ENCODE measurements at places on chromosomes 4 and X.
A peak's percentile ranks its signal among the peaks of the same experiment; 100 is the strongest.

GRCh38 chr4:13918991-13919441, 291.5 kb upstream of the BOD1L1 start:
- no peak for DNase-seq

DNA sequence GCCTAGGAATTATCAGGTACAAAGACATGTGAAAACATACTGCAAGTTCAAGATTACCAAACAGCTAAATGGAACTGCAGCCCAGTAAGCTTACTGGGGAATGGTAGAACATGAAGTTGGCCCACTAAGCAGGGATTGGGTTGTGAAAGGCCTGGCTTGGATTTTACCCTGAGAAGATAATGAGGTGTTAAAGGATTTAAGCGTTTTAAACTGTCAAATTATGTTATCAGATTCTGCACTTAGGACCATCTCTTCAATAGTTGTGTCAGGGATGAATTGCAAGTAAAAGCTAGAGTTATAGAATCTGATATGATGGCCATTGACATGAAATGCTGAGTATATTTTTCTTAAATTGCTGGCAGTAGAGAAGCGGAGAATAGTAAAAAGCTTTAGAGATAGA, 225.7 kb downstream of the GRID2 start:
- DNase-seq, result no peak

DNA sequence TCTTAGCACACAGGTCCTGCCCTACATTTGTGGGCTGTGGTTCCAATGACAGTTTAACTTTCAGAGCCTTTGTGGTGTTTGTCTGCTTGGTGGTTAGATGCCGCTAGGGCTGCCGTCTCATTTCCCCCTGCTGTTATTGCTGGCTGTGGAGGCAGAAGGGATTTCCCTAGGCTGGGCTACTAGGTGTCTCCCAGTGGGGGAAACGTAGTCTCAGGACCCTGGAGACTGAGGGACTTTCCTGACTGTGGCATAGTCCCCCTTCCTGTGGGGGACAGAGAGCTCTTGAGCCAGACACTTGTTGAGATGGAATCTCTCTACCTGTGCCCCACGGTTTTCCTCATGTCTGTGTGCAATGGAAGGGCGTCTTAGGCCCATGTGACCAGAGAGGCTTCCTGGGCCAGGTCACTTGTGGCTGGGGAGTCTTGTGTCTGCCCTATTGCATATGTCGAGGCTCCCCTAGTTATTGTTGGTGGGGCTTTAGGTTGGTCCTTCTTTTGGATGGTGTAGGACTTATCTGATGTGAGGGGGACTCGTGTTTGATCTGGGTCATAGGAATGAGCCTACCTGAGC, 68.2 kb downstream of the ARHGAP10 start:
- DNase-seq, result no peak

- no peak for DNase-seq
Observed at GRCh38 chr4:84451546-84451945, 47.5 kb downstream of the NKX6-1 start.

DNA sequence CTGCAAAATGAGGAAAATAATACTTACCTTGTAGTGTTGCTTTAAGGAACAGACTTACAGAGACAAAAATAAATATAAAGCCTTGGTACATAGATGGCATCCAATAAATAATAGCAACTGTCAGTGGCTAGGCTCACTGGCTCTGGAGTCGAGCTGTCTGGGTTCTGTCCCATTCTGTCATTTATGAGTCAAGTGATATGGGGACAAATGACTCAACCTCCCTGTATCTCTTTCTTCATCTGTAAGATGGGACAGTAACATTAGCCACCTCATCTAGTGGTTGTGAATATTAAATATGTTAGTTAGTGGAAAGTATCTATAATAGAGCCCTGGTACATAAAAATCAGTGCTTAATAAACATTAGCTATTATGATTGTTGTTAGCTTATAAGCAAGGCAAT, 16.7 kb upstream of the GATB start:
- no peak for DNase-seq

DNA sequence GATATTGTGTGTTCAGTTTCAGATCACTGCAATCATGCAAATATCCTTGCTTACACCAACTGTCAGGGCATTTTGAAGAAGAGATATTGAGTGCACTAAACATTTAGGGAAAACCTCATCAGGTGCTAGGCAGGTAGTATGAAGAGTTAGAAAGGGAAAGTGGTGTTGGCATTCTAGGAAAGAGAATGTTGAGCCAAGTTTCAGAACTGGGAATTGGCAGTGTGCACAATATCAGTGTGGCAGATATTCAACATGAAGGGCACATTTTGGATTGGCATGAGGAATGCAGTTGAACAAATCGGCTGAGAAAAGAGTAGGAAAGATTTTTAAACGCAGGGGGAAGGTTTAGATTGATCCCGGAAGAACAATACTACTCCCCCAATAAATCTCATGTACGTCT, 43.4 kb upstream of the SMAD1 start:
- no peak for DNase-seq

- DNase-seq, result peak; percentile 20
Observed at GRCh38 chrX:109632906-109633504, 8.0 kb upstream of the KCNE5 start.

- DNase-seq, result peak; percentile 57
Observed at GRCh38 chr4:70559211-70559830, 32.7 kb upstream of the AMBN start.

- DNase-seq, result no peak
Observed at GRCh38 chrX:19697416-19697815, 182.1 kb upstream of the MAP3K15 start.

DNA sequence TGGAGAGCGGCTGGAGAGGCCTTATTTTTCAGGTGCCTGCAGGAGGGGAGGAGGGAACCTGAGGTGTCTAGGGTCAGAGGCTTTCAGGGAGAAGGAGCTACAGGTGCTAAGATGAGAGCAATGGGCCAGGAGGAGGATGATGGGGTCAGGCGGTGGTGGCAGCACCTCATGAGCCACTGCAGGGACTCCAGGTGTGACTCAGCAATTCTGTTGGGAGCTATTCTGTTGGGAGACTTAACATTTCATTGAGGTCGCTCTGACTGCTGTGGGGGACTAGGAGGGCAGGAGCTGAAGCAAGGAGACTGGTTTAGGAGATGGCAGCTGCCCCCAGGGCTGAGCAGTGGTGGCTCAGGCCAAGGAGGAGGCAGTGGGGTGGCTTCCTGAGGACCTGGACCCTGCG, 65.0 kb downstream of the CLDN34 start:
- no peak for DNase-seq

DNA sequence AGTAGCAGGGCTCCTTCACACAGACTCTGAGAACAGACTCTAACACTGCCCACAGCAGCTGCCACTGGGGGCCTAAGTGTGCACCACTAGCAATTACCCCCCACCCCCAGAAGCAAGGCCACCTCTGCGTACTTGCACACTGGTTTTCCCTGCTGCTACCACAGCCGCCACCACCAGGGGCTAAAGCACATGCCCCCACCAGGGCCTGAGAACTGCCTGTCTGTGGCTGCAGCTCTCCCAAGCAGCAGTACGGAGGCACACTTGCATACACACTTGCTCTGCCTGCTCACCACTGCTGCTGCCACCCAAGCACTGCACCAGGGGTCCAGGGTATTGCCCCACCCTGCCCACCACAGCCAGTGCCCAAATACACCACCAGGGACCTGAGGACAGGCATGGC, 59.6 kb downstream of the SCML2 start:
- no peak for DNase-seq

GRCh38 chr4:141563723-141564122, 72.7 kb upstream of the IL15 start:
- DNase-seq, result no peak

DNA sequence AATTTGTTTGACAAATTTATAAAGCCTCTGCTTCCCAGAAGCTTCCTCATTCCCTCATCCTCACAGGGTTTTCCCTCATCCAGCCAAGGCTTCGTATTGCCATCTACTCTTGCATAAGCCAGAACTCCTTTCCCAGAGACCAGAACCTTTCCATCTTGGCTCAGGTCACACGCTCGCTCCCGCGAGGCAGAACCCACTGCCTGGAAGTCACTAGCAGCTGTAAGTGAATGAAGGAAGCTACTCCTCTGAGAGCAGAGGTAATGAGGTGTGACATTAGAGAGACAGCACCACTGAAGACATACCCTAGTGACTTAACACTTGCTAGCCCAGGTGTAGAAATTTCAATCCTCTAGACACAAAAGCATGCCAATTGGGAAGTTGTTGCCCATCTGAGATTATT, 52.5 kb downstream of the LHFPL1 start:
- no peak for DNase-seq

- DNase-seq, result no peak
Observed at GRCh38 chr4:89119166-89119565, 7.8 kb downstream of the TIGD2 start.

DNA sequence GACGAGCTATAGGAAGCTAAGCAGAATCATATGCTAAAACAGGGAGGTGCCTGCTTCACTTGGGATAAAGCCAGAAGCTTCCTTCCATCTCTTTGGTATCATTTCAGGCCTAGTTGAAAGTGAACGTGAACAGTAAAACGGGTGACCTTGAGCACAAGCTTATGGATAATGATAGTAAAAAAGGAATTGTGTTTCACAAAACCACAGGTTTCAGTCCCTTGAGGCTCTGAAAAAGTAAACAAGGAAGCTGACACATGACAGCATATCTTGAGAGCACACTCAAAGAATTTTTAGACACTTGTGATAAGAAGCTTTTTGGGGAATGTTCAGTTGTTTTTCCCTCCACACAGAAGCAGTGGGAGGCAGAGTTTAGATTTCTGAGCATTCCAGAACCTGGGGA, 286.1 kb downstream of the DCHS2 start:
- no peak for DNase-seq

All from BE2C (cell line).